ENCODE measurements at places on chromosomes 6 and 20.
A peak's percentile ranks its signal among the peaks of the same experiment; 100 is the strongest.

- DNase-seq: no peak
Measured at GRCh38 chr20:48933017-48933766, 11.7 kb downstream of the ARFGEF2 start.

DNA sequence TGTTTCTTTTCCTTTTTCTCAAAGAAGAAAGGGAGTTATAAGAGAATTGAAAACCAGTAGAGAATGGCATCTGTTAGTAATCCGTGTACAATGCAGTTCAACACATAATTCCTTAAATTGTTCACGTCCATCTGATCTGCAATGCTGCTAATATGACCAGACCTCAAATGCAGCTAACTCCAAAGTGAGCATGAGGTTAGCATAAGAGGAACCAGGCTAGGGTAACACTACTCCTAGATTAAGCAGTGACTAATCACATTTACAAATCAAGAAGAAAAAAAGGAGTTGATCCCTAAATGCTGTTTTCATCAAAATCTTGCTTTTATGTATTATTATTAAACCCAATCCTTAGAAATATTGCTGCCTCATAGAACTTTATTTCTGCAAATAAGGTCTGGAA lies 432.7 kb upstream of the ARID1B start:
- no peak for DNase-seq

DNA sequence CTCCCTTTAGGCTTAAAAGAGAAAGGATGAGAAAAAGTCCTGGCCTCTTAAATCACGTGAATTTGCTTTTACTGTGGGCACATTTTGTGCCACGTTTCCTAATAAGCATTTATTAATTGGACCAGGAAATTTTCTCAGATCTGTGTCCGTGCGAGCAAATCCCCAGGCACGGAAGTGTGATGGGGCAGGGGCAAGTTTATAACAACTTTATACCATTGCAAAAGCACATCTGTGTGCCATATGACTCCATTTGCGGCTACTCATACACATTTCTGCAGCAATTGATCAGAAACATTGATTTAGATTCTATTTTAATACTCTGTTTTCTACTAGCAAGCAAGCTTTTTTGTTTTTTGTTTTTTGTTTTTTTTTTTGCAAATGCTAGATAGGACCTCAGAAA lies 373.2 kb downstream of the TAF4 start:
- no peak for DNase-seq

GRCh38 chr6:156396791-156397418 lies 380.3 kb upstream of the ARID1B start:
- DNase-seq: peak; percentile 15

GRCh38 chr6:162681447-162681846 lies 46.1 kb downstream of the PRKN start:
- no peak for DNase-seq

DNA sequence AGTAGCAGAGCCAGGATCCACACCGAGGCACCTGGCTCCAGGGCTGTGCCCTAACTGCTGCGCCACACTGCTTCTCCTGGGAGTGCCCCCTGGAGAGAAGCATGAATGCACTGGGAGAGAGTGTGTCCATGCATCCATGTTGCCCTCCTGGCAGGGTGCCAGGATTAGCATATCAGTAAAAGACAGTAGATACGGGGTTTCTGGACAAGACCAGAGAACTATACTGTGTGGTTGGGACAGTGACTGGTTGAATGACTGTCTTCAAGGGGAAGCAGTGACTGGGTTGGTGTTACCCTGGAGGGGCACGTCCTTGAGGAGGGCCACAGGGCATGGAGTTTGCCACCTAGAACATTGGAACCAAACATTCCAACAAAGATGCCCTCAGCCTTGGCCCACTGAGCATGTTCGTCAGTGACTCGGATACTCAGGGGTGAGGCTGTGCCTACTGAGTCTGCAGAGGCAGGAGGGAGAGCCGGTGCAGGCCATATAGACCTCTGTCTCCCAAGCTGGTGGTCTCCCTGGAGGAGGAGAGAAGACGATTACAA lies 288.8 kb downstream of the CDC5L start:
- DNase-seq: no peak

- no peak for DNase-seq
Measured at GRCh38 chr6:336159-337114, 44.1 kb downstream of the DUSP22 start.

DNA sequence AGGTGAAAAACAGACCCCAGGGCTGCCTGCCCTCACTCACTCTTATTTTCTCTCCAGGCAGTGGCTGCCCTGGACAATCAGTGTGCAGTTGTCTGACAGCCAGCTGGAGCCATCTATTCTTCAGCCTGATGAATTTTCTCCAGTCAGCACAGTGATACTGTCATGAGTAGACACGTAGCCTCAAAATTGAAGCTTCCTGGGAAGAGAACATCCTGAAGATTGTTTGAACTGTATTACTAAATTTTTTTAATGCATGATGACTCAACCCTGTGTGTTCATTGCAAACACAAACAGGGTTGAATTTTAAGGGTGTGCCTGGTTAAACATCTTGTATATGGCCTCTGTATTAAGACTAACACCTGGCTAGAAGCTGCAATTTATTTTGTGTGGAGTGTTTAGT lies 49.8 kb upstream of the STXBP5 start:
- no peak for DNase-seq

DNA sequence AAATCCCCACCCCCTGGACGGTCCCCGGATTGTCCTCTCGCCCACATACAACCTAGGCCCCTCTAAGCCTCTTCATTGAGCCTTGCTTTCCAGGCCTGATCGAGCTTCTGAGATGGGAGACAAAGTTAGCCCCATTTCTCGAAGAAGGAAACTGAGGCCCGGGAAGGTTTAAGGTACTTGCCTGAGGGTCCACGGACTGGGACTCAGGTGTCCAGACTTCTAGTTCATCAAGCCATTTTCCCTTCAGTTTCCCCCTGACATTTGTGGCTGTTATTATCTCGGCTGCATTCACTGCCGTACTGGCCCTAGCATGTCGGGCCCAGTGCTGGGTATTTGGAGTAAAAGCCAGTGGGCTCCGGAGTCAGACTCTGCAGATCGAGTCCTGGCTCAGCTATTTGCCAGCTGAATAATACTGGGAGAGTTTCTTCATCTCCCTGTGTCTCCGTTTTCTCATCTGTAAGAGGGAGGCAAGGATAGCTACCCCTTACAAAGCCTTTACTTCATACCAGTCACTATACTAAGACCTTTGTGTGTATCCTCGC lies 633 bp downstream of the RPRD1B start:
- no peak for DNase-seq

GRCh38 chr20:48635791-48636267 lies 192.0 kb downstream of the PREX1 start:
- peak; percentile 69 for DNase-seq

- no peak for DNase-seq
Measured at GRCh38 chr20:48901326-48901725, 20.2 kb upstream of the ARFGEF2 start.

GRCh38 chr20:32333988-32334885 lies 23.9 kb upstream of the ASXL1 start:
- peak; percentile 70 for DNase-seq

DNA sequence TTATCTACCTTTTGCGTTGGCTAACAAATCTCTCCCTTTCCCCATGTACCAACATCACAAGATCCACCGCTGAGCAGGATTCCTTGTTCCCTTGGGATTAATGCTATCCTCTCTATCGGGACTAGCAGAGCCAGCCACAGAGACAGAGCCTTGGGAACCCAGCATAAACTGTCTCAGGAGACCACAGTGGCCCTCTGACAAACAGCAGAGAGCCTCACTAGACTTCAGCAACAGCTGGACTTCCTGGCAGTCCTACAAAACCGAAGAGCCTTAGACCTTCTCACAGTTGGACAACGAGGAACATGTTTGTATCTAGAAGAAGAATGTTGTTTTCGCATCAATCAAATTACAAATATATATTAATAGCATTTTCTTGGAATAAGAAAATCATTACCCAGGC lies 39.6 kb upstream of the POU5F1 start:
- DNase-seq: no peak

DNA sequence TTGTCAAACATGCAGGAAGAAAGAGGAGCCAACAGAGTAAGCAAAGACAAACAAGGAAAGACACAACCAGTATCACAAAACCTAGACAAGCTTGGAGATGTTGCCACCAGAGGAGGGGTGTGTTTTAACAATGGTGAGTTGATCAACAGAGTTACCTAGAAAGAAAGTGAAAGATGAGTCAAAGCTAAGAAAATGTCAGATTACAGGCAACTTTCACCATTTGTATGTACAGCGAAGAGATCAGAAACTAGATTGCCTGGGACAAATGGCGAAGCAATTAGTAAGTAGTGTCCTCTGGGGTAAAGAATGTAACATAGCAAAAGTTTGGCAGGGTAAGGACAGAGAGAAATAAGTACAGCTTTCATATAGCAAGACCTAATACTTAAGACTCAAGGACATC lies 51.6 kb upstream of the POU3F2 start:
- no peak for DNase-seq

DNA sequence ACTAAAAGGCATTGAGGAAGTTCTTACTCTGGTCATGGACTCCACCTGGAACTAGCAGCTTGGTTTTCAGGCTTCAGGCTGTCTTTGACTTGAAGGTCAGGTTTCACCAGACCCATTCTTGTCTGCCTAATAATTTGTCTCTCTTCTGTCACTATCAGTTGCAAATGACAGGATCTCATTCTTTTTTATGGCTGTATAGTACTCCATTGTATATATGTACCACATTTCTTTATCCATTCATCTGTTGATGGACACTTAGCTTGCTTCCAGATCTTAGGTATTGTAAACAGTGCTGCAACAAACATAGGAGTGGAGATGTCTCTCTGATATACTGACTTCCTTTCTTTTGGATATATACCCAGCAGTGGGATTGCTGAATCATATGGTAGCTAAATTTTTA lies 73.1 kb upstream of the SYNCRIP start:
- DNase-seq: no peak

GRCh38 chr20:51380401-51381385 lies 161.8 kb downstream of the NFATC2 start:
- no peak for DNase-seq

DNA sequence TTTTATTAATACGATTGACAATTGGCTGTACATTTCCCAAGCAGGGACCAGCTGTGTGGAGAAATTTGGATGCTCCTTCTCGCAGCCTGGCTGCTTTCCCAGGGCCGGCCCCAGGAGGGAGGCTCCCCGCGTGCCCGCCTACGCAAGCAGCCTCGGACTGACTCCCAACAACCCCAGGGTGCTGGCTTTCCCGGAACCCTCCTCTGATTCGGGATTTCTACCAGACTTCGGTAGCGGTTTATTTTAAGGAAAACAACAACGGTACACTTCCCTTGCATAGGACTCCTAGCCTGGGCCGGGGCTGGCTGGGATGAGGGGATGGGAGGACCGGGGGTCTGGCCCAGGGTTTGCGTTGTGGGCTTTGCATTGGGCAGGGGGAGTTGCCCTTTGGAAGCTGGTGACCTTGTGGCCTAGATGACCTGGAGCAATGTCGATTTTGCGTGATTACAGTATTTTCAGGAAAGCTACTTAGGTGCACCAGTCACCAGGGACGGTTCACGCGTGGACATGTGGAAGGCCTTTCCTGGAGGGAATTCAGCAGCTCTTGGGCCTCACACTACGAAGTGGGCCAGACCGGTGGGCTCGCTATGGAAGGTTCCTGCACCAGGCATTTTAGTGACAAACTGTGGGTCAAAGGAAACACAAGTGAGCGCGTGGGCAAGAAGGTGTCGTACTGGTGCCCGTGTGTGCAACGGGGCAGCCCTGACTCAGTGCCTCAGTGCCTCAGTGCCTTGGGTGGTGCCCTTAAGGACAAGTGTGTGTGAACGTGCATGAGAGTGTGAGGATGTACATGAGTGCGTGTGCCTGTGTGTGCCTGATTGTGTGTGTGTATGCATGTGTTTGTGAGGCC lies 20.7 kb upstream of the PHACTR3 start:
- DNase-seq: no peak

GRCh38 chr20:47489448-47489872 lies 12.2 kb upstream of the NCOA3 start:
- peak; percentile 22 for DNase-seq

- no peak for DNase-seq
Measured at GRCh38 chr20:57546956-57547649, 13.8 kb upstream of the PCK1 start.

GRCh38 chr6:10140824-10141223 lies 274.1 kb downstream of the TFAP2A start:
- no peak for DNase-seq

GRCh38 chr6:72816022-72816421 lies 194.2 kb downstream of the KCNQ5 start:
- DNase-seq: no peak

- DNase-seq: peak; percentile 46
Measured at GRCh38 chr6:11236076-11236750, 3.7 kb upstream of the NEDD9 start.

- DNase-seq: no peak
Measured at GRCh38 chr20:58554541-58554940, 39.3 kb upstream of the APCDD1L start.

- no peak for DNase-seq
Measured at GRCh38 chr20:31536575-31536974, 22.3 kb downstream of the HM13 start.

GRCh38 chr20:17961587-17961940 lies 7.0 kb downstream of the SNX5 start:
- DNase-seq: no peak

- DNase-seq: no peak
Measured at GRCh38 chr20:51221791-51222408, 199.0 kb upstream of the KCNG1 start.

- DNase-seq: no peak
Measured at GRCh38 chr20:9689041-9689440, 149.8 kb downstream of the PAK5 start.

- DNase-seq: no peak
Measured at GRCh38 chr6:43235841-43236240, 6.6 kb upstream of the DNPH1 start.

DNA sequence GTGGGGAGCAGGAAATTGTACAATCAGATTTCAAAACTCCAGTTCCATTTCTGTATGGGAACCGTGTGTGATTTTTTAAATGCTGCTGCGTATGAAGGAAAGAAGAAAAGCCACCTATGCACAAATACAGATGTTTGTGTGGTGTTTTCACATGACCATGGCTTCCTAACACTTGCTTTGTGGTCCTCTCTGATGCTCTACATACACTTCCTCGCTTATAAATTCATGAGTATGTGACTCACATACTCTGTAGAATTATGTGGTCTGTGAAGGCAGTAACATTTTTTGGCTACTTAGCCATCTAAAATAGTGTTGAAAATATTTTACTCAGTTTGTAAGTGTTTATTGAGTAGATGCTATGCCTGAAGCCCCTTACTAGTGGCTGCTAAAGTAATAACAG lies 119.8 kb upstream of the PDE10A start:
- no peak for DNase-seq

DNA sequence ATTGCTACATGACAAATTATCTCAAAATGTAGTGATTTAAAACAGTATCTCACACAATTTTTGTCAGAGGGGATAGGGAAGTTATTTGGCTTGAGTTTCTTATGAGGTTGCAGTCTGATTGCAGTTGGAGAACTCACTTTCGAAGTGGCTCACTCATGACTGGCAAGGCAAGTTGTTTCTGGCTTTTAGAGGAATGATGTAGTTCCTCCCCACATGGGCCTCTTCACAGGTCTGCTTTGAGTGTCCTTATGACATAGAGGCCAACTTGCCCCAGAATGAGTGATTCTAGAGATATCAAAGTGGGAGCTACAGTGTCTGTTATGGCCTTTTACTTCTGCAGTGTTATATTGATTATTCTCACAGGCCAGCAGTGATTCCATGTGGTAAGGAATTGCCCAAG lies 6.1 kb downstream of the DOP1A start:
- DNase-seq: no peak

- DNase-seq: peak; percentile 54
Measured at GRCh38 chr6:159110013-159110412, 59.2 kb upstream of the FNDC1 start.

Data from stimulated activated CD4-positive, alpha-beta T cell treated with anti-CD3 and anti-CD28 coated beads, Interleukin-4, amount 100 ng/mL, for 24 hours (primary cell).